ENCODE measurements at places on chromosomes 7 and 10. TPM values are rescaled to one million over a fixed set of nuclear protein-coding genes. Genes with fewer than 3 reads are reported as not detected.
A peak's percentile ranks its signal among the peaks of the same experiment; 100 is the strongest.

Gene UNC5B
- 17.5 TPM for polyA plus RNA-seq

Gene LFNG
- 2.0 TPM for polyA plus RNA-seq

Gene SEPTIN14
- polyA plus RNA-seq = not detected

Gene OR2A5
- polyA plus RNA-seq = not detected

Gene PRSS37
- not detected for polyA plus RNA-seq

Gene ADRB1
- not detected for polyA plus RNA-seq

Gene REEP3
- polyA plus RNA-seq = 8.3 TPM

Gene ACHE
- 0.05 TPM for polyA plus RNA-seq

Gene NUTM2E
- 0.22 TPM for polyA plus RNA-seq

Gene SPDYE6
- polyA plus RNA-seq = not detected

Gene PTN
- polyA plus RNA-seq = 33.5 TPM

Gene SPAM1
- not detected for polyA plus RNA-seq

Gene SPACDR
- 0.21 TPM for polyA plus RNA-seq

Gene TRIM50
- polyA plus RNA-seq = not detected

GRCh38 chr10:86961481-86962091, 3.2 kb downstream of the SNCG start:
- DNase-seq = no peak

DNA sequence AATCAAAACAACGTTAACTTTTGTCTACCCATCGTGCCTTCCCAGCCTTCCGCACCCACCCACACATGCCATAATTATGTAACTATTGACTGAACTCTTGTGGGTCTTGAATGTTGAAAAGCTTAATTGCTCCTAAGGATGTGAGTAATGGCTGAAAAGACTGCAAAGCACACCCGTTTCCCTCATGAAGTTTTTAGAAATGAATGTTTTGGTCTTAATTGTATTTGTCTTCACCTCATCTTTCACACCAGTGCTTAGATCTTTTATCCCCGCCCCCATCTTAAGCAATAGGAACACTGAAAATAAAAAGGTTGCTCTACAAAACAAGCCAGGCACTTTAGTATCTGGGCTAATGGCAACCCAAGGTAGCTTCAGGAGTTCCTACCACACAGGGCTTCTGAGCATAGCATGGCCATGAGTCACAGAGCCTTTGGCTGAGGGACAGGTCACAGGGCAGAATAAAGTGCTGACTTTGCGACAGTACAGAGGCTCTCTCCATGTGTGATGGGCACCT, 690.5 kb downstream of the PARD3 start:
- peak; percentile 33 for DNase-seq

- no peak for DNase-seq
Measured at GRCh38 chr10:119263951-119264617, 56.7 kb downstream of the GRK5 start.

DNA sequence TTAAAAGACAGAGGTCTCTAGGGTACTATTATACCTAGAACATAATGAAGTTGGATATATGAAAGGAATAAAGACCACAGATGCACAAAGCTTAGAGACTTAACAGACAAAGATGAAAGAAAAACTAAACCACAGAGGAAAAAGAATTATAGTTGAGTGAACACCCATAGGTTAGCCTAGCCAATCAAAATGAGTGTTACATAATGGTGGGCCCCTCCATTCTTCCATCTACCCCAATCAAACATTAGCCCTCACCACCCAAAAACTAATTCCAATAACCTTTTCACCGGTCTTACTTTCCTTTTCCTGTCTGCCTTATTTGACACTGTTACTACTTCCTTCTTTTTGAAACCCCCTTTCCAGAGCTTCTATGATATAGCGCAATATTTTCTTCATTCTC, 130.1 kb downstream of the ELMO1 start:
- no peak for DNase-seq

- no peak for DNase-seq
Measured at GRCh38 chr10:79249186-79250121, 97.8 kb upstream of the PPIF start.

- no peak for DNase-seq
Measured at GRCh38 chr10:9018195-9019173, 964.0 kb downstream of the GATA3 start.

DNA sequence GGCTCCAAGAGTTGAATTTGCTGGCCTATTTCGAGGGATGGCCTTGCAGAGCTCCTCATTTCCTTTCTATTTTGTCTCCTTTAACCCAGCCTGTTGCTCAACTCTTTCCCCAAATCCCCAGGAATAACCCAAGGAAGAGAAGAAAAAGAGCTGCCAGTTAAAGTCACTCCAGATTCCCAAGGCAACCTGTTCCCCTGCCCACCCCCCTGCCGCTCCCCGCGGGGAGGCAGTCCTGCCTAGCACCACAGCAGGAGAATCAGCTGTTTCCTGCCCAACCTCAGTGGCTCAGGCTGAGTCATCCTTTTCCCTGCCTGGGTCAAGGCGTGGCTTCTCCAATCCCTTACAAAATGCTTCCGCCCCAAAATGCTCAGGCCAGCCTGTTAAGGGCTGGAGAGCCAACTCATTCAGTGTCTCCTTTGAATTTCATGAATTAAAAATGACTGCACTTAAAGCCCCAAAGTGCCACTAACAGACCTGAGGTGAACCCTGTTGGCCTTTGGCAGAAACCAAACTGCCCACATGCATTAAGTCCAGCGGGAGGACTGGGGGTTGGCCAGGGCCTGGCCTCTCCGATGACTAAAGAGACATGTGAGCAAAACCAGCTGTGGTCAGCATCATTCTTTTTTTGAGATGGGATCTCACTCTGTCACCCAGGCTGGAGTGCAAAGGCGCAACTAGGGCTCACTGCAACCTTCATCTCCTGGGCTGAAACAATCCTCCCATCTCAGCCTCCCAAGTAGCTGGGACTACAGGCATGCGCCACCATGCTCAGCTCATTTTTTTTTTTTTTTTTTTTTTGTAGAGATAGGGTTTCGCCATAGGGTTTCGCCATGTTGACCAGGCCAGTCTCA, 83.2 kb upstream of the KIF5B start:
- peak; percentile 85 for DNase-seq

- no peak for DNase-seq
Measured at GRCh38 chr7:82129091-82129490, 314.5 kb downstream of the CACNA2D1 start.

GRCh38 chr7:77685233-77685632, 11.0 kb upstream of the RSBN1L start:
- DNase-seq = no peak

DNA sequence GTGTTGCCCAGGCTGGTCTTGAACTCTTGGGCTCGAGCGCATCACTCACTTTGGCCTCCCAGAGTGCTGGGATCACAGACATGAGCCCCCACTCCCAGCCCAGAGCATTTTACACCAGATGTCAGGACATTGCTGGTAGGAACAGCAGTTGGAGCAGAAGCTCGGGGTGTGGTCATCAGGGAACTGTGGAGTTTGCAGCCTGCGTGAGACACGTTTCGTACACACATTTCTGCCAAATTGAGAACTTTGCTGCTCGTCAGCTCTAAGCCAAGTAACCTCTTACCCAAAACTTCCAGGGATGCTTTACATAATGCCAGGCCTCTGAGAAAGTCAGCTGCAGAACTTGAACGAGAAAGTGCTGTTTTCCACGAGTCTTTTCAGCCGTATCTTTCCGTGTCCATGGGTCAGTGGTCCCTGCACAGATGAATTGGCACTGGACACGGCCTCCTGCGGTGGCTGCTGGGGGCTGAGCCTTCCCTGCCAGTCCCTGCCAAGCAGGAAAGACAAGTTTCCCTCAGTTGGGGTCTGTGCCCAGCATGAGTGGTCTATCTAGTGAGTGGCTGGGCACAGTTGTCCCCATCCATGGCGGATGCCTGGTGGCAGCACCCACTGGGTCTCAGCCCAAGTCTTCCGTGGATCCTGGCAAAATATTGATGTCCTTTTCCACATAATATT, 54.4 kb downstream of the DNAJB6 start:
- no peak for DNase-seq

- no peak for DNase-seq
Measured at GRCh38 chr7:130149281-130150139, 55.7 kb downstream of the TMEM209 start.

- DNase-seq = no peak
Measured at GRCh38 chr10:77493851-77494261, 143.8 kb downstream of the KCNMA1 start.

DNA sequence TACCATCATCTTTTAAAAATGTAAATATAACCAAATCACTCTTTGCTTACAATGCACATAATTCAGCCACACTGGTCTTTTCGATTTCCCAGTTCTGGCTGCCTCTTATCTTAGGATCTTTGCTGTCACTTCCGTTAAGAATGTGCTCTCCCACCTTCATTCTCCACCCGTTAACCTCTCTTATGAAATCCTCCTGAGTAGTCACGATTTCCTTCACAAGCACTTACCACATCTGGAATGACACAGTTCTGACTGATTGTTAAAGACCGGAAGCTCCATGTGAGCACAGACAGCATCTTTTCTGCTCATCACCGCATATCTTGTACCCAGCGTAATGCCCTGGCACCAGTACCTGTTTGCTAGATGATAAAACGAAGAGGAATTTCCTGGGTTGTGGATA, 84.3 kb downstream of the CUL2 start:
- peak; percentile 92 for DNase-seq

- DNase-seq = no peak
Measured at GRCh38 chr10:124512600-124512999, 51.0 kb downstream of the LHPP start.

DNA sequence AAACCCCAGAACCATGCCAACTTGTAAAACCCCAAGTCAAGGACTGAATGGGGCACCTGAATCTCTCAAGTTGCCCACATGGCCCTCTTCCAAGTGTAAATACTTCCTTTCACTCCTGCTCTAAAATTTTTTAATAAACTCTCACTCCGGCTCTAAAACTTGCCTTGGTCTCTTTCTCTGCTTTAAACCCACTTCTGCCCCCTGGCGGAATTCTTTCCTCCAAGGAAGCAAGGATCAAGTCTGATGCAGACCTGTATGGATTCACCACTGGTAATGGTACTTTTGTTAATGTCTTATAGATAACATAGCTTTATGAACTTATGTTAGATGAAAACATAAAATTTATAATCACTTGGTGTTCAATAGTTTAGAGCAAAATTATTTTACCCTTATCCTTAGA, 33.8 kb downstream of the SLC16A9 start:
- DNase-seq = no peak

DNA sequence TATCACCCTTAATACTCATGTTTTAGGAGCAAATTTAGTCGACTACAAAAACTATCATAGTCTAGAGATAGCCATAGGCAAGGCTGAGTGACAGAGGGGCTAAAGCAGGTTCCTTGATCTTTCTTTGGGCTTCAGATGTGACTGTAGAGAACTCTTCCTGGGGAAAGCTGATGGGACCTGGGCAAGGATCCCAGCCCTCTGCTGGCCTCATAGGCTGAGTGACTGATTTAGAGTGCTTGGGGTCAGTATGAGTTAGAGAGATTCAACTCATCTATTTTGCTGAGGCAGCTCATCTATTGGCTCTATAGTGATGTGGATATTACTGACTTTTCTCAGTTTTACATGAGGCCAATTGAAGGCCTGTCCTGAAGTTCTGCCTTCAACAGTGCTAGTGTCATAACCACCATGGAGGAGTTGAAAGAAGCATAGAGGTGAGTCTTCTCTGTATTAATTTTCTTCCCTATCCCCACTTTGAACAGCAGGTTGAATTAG, 81.6 kb downstream of the SAMD9 start:
- no peak for DNase-seq

GRCh38 chr7:69577221-69577620, 21.1 kb upstream of the AUTS2 start:
- DNase-seq = no peak

DNA sequence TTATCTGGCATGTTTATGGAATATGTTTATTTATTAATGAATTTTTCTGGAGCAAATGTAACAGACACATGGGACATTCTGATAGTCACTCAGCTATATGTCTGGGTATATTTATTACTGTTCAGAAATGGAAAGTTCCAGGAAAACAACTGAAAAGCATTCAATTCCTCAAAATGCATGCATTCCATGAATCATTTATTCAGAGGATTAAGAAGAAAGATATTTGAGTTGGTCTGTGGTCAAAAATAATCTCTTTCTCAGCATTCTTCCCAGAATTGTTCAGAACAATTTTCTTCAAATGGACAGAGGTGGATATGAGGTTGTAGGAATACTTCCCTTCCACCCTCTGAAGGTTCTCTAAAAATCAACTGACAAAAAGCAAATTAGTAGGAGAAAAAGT, 97.6 kb upstream of the ITGB1 start:
- no peak for DNase-seq

DNA sequence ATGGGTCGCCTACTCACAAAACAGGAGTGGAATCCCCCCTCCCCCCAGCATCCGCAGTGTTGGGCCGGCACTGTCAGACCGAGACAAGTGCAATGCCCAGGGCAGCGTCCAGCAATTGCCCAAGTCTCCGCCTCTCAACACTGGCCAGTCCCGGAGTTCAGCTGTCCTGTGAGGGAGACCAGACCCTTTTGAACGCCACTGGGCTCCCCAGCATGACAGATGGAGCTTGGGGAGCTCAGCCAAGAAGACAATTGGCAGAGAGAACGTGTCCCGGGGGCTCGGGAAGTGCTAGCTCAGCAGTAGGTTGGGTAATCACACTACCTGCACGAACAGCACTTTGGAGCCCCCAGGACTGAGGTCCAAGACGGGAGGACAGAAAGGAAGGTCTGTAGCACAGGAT, 4.7 kb downstream of the COPS6 start:
- DNase-seq = no peak

GRCh38 chr10:7817984-7818294, 366 bp upstream of the TAF3 start:
- DNase-seq = no peak

- no peak for DNase-seq
Measured at GRCh38 chr7:101743241-101743994, 74.0 kb upstream of the CUX1 start.

GRCh38 chr7:135645296-135645904, 16.9 kb upstream of the STMP1 start:
- no peak for DNase-seq

- no peak for DNase-seq
Measured at GRCh38 chr10:97196223-97197029, 10.7 kb upstream of the SLIT1 start.

DNA sequence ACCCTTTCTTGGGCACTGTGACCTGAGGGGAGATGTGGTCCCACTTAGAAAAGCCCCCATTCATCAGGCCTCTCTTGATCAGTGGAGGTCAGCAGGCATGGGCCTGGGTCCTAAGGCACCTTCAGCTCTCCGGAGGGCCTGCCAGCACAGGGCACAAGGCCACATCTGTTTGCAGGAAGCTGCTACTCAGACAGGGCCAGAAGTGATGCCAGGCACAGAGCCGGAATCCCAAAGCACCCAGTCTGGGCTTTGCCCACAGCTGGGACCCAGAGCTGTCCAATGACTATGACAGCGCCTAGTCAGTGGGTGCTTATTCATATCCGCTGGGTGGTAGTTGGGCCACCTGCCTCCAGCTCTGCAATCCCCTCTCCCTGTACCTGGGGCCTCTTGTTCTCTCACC, 63.2 kb upstream of the ELN start:
- DNase-seq = no peak

GRCh38 chr10:33746836-33747268, 412.4 kb upstream of the NRP1 start:
- no peak for DNase-seq
